ENCODE measurements at places on chromosomes 2 and 18.

DNA sequence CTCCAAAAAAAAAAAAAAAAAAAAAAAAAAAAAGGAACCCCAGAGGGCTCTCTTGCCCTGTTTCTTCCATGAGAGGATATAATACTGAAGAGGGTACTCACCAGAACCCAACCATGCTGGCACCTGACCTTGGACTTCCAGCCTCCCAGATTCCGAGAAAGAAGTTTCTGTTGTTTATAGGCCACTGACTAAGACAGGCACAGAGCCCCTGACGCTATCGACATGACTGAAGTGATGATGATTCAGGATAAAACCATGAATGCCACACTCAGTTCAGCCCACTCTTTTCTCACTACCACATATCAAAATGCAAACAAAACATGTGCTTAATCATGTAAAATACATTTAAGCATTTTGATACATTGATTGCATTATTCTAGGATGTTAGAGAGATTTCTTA lies 66.1 kb upstream of the CDCA7 start:
- H3K36me3 ChIP-seq: no peaks in the 10 kb centered on the region
- no peak overlapping the region for H3K4me3 ChIP-seq
- H3K4me1 ChIP-seq: no peaks in the 10 kb centered on the region
- no peak overlapping the region for H3K27ac ChIP-seq

GRCh38 chr2:240249423-240250149 lies 109.1 kb upstream of the OTOS start:
- no peak for DNase-seq
- no peak overlapping the region for H3K27ac ChIP-seq
- no peak overlapping the region for H3K4me3 ChIP-seq
- H3K27me3 ChIP-seq: no peaks in the 10 kb centered on the region
- H3K4me1 ChIP-seq: no peaks in the 10 kb centered on the region

DNA sequence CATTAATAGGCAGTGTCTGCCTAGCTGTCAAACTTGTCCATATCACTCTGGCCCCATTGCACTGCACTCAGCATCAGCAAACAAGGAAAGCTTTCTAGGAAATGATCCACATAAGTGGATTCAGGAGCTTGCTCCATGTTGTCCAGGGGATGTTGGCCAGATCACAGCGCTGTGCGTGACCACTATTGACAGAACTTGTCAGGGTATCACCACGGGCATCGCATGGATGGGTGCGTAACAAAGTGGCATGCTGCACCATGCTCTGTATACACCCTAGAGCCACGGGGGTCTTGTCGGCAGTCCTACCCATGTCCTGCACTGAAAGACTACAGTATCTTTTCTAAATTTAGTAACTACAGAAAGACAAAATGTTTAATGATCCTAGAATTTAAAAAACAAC lies 15.6 kb downstream of the SATB2 start:
- no peaks in the 10 kb centered on the region for H3K27me3 ChIP-seq
- H3K4me3 ChIP-seq: no peak overlapping the region
- DNase-seq: no peak
- no peaks in the 10 kb centered on the region for H3K4me1 ChIP-seq

- H3K27me3 ChIP-seq: peaks cover 42% of the 10 kb centered on the region
- H3K27ac ChIP-seq: no peak overlapping the region
- no peaks in the 10 kb centered on the region for H3K36me3 ChIP-seq
- H3K4me3 ChIP-seq: no peak overlapping the region
Observed at GRCh38 chr18:49875783-49876182, 62.5 kb upstream of the ACAA2 start.

DNA sequence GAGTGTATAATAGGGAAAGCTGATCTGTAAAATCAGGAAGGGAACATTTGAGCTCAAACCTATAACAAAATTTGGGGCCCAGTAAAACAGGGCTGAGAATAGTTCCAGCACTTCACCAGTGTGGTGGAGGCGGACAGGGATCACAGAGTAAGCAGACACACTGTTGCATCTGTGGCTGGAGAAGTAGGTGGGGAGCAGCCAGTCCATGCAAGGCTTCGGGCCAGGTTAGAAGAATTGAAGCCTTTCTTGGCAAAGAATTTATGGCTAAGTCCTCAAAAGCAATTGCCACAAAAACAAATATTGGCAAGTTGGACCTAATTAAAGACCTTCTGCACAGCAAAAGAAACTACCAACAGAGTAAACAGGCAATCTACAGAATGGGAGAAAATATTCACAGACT lies 93.8 kb upstream of the ZBTB14 start:
- H3K4me1 ChIP-seq: no peaks in the 10 kb centered on the region
- no peak for DNase-seq
- no peak overlapping the region for H3K4me3 ChIP-seq
- peaks cover 15% of the 10 kb centered on the region for H3K27me3 ChIP-seq
- H3K36me3 ChIP-seq: no peaks in the 10 kb centered on the region

DNA sequence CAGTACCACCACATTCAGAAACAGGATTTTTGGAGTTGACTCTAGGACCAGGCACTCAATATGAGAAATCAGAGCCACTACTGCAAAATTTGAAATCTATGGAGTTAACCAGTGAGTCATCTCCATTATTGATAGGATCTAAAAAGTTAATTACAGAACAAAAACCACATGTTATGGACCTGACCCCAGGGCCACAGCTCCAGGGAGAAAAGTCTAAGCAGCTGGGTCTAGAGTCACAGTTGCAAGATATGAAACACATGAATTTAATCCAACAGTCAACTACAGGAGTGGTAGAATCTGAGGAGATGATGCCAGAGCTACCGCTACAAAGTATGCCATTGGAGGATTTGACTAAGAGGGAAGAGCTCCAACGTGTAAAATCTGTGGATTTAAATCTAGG lies 13.4 kb upstream of the ZNF512 start:
- no peaks in the 10 kb centered on the region for H3K4me1 ChIP-seq
- no peaks in the 10 kb centered on the region for H3K36me3 ChIP-seq
- H3K4me3 ChIP-seq: no peak overlapping the region
- DNase-seq: no peak

DNA sequence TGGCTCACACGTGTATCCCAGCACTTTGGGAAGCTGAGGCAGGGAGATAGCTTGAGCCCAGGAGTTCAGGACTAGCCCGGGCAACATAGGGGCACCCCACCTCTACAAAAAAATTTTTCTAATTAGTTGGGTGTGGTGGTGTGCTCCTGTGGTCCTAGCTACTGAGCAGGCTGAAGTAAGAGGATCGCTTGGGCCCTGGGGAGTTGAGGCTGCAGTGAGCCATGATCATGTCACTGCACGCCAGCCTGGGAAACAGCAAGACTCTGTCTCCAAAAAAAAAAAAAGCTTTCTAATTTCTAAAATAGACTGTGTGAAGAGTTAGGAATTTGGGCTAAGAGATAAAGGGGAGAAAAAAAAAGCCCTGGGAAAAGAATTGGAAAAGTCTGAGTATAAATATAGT lies 51.9 kb upstream of the NAB1 start:
- H3K36me3 ChIP-seq: no peaks in the 10 kb centered on the region
- H3K27me3 ChIP-seq: no peaks in the 10 kb centered on the region
- no peak for DNase-seq
- no peak overlapping the region for H3K27ac ChIP-seq
- H3K4me3 ChIP-seq: no peak overlapping the region

- no peak for DNase-seq
- peaks cover 8% of the 10 kb centered on the region for H3K4me1 ChIP-seq
- no peak overlapping the region for H3K27ac ChIP-seq
- H3K36me3 ChIP-seq: peaks cover 98% of the 10 kb centered on the region
Observed at GRCh38 chr2:200856806-200857205, 7.7 kb downstream of the CLK1 start.

DNA sequence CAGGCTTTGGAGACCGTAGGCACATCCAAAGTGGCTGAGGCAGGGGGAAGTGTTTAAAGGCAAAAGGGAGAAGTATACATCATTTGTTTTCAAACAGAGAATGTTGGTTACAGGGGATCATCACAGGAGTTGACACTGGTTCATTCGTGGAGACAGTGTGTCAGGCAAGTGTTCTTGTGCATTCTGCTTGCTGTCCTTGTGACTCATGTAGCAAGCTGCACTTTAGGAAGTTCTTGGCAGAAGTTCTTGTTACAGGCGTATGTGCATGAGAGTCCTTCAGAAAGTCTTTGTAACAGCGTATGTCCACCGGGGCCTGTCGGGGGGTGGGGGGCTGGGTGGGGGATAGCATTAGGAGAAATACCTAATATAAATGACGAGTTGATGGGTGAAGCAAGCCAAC lies 36.5 kb upstream of the B4GALT6 start:
- no peak overlapping the region for H3K27ac ChIP-seq
- no peak for DNase-seq
- H3K4me3 ChIP-seq: no peak overlapping the region
- H3K36me3 ChIP-seq: no peaks in the 10 kb centered on the region

DNA sequence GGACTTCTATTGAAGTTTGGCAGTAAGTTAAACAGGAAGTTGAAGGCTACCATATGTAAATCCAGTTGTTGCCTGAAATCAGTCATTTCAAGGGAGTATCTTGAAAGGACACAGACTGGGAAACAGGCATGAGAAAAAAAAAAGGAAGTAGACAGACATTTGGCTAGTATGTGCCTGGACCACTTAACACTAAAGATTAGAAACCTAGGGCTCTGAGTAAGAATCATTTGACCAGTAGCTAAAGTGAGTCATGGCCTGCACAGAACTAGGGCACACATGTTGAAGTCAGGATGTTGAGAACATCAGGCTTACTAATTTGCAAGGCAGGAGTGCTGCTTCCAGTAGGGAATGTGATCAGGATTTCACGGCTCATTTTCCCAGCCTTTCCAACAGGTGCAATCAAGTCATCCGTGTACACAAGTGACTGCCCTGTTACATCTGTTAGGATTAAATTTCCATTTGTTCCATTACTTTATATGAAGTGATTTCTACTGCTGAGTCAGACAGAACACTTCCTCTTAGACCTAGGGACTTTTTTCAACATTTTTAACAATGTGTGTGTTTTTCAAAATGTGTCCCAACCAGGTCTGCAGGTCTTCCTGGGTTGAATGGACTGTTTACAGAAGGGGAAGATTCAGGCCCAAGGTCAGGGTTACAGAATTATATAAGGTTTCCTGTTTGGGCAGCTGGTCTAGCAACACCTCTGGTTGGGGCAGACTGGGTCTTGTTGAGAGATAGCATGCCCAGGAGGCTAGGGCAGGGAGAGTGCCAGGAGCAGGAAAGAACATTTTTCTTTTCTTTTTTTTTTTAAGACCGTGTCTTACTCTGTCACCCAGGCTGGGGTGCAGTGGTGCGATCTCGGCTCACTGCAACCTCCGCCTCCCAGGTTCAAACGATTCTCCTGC lies 145.6 kb downstream of the TGIF1 start:
- peak overlapping the region; percentile 94 for H3K27ac ChIP-seq
- DNase-seq: peak; percentile 42
- H3K27me3 ChIP-seq: no peaks in the 10 kb centered on the region
- H3K4me1 ChIP-seq: peaks cover 54% of the 10 kb centered on the region
- peak overlapping the region; percentile 41 for H3K4me3 ChIP-seq
- peaks cover 10% of the 10 kb centered on the region for H3K36me3 ChIP-seq

DNA sequence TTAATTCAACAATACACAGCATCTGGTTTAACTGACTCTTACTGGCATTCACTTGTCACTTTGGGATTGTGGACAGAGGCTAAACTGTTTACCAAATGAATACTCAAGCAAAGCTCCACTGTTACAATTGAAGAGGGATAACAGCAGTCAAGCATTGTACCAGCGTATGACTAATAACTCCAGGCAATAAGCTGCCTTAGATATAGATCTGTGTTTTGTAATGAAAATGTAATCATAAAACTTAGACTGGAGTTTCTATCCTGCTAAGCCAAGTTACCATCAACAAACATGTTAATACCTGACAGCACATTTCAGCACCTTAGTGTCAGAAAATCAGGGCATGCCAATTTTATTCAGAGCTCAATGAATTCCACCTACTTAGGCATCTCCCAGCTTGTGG lies 889.5 kb downstream of the EPHA4 start:
- H3K4me3 ChIP-seq: no peak overlapping the region
- H3K36me3 ChIP-seq: no peaks in the 10 kb centered on the region
- peaks cover 19% of the 10 kb centered on the region for H3K4me1 ChIP-seq
- H3K27ac ChIP-seq: no peak overlapping the region
- no peaks in the 10 kb centered on the region for H3K27me3 ChIP-seq

- no peak overlapping the region for H3K27ac ChIP-seq
- H3K27me3 ChIP-seq: no peaks in the 10 kb centered on the region
- no peaks in the 10 kb centered on the region for H3K4me1 ChIP-seq
- no peak for DNase-seq
- no peak overlapping the region for H3K4me3 ChIP-seq
- H3K36me3 ChIP-seq: no peaks in the 10 kb centered on the region
Observed at GRCh38 chr2:8870441-8870840, 33.0 kb upstream of the KIDINS220 start.
